ENCODE measurements at places on chromosomes 3 and 15. TPM values are rescaled to one million over a fixed set of nuclear protein-coding genes. Genes with fewer than 3 reads are reported as not detected.

SNX22 gene
- total RNA-seq = 2.3 TPM

SCN5A gene
- 0.69 TPM for total RNA-seq

PARP16 gene
- total RNA-seq = 15.4 TPM

CCR1 gene
- not detected for total RNA-seq

GOLGA8R gene
- 0.80 TPM for total RNA-seq

TGM4 gene
- total RNA-seq = 0.46 TPM

LRRC49 gene
- 8.3 TPM for total RNA-seq

PCOLCE2 gene
- total RNA-seq = 14.6 TPM

GPR87 gene
- not detected for total RNA-seq

TRPM7 gene
- total RNA-seq = 44.9 TPM

TYRO3 gene
- total RNA-seq = 41.7 TPM

DNAH12 gene
- total RNA-seq = 0.21 TPM

CATSPER2 gene
- total RNA-seq = 3.5 TPM

Measured in Panc1 (cell line).